ENCODE measurements at places on chromosomes 4 and X.

DNA sequence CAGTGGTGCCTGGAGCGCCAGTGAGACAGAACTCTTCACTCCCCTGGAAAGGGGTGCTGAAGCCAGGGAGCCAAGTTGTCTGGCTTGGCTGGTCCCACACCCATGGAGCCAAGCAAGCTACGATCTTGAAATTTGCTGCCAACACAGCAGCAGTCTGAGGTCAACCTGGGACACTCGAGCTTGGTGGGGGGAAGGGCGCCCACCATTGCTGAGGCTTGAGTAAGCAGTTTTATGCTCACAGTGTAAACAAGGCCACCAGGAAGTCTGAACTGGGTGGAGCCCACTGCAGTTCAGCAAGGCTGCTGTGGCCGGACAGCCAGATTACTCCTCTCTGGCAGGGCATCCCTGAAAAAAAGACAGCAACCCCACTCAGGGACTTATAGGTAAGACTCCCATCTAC, 149.5 kb downstream of the EDA2R start:
- DNase-seq: no peak

DNA sequence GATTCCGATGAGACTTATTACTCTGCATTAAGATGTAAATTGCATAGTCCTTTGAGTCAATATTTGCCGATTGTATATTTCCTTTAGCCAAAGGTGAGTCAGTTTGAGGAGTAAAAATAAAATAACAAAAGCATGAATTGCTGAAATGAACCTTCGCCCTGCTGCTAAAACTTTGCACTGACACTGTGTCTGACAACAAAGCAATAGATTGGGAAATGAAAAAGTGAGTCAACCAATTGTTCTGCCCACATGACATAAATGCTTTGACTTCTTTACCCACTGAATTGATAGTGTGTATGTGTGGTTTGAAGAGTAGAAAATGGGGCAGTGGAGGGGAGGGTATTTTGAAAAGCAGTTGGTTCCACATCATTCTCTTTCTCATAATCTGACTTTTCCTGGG, 88.4 kb upstream of the AFF2 start:
- no peak for DNase-seq

GRCh38 chr4:11421116-11421515, 7.6 kb downstream of the HS3ST1 start:
- no peak for DNase-seq

DNA sequence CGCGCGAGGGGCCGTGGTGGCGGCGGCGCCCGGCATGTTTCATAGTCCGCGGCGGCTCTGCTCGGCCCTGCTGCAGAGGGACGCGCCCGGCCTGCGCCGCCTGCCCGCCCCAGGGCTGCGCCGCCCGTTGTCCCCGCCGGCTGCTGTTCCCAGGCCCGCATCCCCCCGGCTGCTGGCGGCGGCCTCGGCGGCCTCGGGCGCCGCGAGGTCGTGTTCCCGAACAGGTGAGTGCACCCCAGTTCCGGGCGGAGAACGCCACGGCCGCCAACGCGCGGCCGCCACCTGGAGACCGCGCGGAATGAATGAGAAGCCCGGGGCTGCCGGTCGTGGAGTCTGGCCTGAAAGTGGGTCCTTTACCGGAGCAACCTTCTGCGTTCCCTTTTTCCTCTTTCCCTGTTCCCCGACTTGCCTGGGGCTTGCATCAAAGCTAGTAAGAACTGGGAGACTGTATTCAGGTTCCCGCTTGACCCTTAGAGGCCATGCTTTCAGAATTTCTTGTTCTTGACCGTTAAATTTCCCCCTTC, 429 bp downstream of the NOCT start:
- no peak for DNase-seq

DNA sequence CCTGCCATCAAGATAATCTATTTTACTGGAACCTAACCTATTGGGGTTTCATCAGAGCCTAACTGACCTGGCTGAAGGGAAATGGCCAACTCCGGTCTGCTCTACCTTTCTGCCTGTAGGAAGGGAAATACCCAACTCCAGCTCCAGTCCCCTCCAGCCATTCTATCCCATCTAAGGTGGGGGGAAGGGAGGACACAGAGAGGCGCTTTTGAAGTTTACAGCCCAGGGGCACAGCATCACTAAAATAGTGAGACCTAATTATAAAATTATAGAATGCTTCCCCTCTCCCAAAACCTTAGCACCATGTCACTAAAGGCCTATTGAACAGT, 27.8 kb upstream of the ACSL4 start:
- DNase-seq: no peak

GRCh38 chr4:14812101-14812500, 190.2 kb upstream of the CPEB2 start:
- DNase-seq: no peak

GRCh38 chrX:63930140-63930539, 145.1 kb upstream of the ARHGEF9 start:
- no peak for DNase-seq

DNA sequence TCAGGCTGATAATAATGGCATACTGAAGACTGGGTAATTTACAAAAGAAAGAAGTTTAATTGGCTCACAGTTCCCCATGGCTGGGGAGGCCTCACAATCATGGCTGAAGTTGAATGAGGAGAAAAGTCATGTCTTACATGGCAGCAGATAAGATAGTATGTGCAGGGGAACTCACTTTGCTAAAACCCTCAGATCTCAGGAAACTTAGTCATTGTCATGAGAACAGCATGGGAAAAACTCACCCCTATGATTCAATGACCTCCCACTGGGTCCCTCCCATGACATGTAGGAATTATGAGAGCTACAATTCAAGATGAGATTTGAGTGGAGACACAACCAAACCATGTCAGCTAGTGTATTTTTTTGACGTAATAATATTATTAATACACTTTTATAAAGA, 149.8 kb upstream of the BOD1L1 start:
- no peak for DNase-seq

DNA sequence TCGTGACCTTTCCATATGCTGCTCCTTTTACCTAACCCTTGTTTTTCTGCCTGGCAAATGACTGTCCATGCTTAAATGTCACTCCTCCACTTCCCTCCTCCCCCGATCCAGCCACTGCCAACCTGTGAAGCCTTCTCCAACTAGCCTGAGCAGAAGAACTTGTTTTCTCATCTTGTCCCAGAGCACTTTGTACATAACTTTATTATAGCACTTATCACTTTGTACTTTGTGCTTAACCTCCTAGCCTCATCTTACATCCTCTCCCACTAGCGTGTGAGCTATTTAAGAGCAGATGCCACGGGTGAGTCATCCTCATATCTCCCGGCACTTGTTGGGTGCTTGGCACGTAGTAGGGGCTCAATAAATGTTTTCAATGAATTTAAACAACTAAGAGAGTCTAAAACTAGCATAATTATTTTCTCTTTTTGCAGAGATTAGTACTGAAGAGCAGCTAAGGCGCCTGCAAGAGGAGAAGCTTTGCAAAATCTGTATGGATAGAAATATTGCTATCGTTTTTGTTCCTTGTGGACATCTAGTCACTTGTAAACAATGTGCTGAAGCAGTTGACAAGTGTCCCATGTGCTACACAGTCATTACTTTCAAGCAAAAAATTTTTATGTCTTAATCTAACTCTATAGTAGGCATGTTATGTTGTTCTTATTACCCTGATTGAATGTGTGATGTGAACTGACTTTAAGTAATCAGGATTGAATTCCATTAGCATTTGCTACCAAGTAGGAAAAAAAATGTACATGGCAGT, 46.9 kb downstream of the XIAP start:
- DNase-seq: no peak

Measured in vagina (tissue), 2 donors.